ENCODE measurements at places on chromosomes 6 and 20.

DNA sequence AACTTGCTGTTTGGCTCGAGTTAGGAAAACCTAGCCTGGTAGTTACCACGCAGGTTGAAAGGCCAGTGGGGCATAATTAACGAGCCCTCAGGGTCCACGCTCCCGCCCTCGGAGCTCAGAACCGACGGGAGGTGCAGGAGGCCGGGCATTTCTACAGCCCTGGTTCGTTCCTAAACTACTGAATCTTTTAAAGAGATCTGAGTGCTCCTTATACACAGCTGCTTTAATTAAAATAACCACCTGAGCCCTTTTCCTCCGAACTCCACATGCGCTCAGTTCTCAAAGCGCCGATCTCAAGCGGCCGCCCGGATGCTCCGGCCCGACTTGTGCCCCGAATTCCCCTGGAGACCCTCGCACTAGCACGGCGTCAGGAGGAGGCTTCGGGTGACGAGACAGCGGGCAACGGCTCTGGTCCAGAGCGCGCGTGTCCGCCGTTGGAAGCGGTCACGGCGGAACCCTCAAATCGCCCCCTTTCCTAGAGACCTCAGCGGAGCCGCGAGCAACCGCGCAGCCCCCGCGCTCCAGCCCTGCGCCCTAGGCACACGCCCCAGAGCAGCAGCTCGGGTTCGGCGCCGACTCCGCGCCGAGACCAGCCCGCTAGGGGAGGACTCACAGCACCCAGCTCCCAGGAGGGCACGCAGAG, 397 bp downstream of the WDR27 start:
- DNase-seq: no peak

- DNase-seq: no peak
Measured at GRCh38 chr6:23409531-23409930, 716.5 kb upstream of the NRSN1 start.

DNA sequence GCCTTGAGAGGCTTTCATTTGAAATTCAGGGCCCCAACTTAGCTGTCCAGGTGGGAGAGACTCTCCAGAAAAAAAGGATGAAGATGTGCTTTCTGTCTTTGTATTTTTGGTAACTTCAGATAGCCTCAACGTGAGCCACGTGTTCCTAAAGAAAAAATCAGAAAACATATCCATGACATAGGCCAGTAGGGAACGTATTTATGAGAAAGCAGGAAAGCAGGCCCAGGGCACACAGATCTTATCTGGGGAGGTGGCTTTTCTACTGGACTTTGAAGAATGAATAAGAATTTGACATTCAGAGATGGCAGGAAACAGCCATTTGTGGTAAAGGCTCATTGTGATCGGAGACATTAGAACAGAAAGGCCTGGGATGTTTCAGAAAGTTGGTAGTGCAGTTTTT, 21.2 kb upstream of the EXOC2 start:
- DNase-seq: no peak

GRCh38 chr20:24587384-24588046, 118.1 kb downstream of the SYNDIG1 start:
- no peak for DNase-seq

GRCh38 chr6:3233904-3234303, 6.5 kb upstream of the TUBB2B start:
- DNase-seq: no peak

GRCh38 chr20:36466089-36466488, 75.2 kb upstream of the MYL9 start:
- DNase-seq: no peak

Measured in CD4-positive, alpha-beta T cell treated with Interleukin-4 for 1 hour (primary cell).